T follicular helper cell (primary cell): ENCODE measurements at places on chromosomes 16 and 17.

GRCh38 chr17:34171245-34171818, 83.8 kb upstream of the CCL2 start:
- DNase-seq = peak; percentile 17

DNA sequence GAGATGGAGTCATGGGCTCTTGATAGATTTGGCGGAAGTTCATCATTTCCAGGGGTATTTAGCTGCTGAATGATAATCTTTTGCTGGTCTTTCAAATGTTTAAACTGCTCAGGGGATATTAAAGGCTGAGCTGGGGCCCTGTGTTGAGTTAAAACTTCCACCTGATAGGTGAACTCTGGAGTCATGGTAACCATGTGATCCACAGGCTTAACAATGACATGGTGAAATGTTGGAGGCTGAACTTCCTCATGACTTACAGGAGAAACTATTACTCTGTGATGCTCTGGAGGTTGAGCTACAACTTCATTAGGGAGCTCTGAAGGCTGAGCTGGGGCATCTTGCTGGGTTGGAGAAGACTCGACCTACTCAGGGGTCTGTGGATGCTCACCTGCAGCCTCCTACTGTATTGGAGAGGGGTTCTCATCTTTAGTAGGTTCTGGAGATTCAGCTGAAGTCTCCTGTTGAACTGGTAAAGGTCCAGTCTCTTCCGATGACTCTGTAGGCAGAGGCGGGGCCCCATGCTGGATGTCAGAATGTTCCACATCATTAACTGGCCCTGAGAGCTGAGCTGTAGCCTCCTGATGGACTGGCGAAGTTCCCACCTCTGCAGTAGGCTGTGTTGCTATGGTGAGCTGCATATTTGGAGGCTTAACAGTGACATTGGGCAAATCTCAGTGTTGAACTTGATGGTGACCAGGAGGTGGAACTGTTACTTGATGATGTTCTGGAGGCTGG, 24.2 kb downstream of the RDM1 start:
- no peak for DNase-seq

GRCh38 chr17:29190039-29190438, 9.8 kb upstream of the MYO18A start:
- no peak for DNase-seq

- no peak for DNase-seq
These were observed 21.3 kb downstream of the C16orf74 start for GRCh38 chr16:85729452-85730185.

DNA sequence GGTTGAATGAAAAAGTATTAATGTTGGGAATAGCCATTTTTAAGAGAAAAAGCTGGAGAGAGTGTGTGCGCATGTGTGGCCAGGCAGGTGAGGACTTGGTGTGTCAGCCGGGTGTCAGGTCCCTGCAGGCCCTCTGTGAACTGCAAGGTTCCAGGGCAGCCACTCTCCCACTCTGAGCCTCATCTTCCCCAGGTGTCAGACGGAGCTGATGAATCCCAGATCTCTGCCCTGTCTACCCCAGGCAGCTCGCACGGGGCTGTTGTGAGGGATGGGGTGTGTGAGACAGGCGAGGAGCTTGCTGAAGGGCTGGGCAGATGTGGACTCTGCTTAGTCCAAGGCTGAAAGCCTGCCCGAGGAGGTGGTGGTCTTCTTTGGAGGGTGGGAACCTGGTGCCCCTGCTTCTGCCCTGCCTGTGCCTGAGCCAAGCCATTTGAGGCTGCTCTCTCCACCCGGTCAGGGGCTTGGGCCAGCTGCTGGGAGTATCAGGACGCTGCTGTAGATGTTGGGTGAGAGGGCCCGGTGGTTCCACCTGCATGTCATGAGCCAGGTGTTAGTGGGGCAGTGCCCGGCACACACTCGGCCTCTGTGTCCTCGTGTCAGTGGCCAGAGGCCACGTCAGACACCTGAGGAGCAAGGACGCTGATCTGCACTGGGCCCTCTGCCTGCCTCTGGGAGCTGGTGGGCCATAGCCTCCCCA, 122.4 kb downstream of the RAB11FIP4 start:
- no peak for DNase-seq

GRCh38 chr17:67051155-67051538, 6.8 kb downstream of the CACNG1 start:
- DNase-seq = no peak

DNA sequence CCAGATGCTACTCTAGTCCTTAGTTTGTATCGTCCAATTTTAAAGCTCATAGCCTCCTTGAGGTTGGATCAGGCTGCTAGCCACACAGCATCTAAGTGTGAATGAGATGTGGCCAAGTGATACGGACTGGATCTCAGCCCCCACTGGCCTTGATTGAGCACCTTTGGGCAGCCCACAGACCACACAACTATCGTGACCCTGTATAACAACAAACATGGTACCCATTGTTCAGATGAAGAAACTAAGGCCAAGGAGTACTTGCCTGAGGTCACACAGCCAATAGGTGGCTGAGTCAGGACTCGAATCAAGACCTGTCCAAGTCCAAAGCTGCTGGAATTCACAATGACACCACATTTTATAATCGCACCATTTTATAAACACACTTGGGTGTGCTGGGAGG, 73.0 kb upstream of the IRX3 start:
- no peak for DNase-seq

GRCh38 chr16:23469814-23470213, 16.8 kb upstream of the COG7 start:
- no peak for DNase-seq

GRCh38 chr17:30550512-30551273, 73.5 kb downstream of the GOSR1 start:
- DNase-seq = no peak

- no peak for DNase-seq
These were observed 1276.1 kb upstream of the CDH8 start for GRCh38 chr16:63312346-63312745.

- no peak for DNase-seq
These were observed 38.7 kb downstream of the SALL1 start for GRCh38 chr16:51112323-51112722.

DNA sequence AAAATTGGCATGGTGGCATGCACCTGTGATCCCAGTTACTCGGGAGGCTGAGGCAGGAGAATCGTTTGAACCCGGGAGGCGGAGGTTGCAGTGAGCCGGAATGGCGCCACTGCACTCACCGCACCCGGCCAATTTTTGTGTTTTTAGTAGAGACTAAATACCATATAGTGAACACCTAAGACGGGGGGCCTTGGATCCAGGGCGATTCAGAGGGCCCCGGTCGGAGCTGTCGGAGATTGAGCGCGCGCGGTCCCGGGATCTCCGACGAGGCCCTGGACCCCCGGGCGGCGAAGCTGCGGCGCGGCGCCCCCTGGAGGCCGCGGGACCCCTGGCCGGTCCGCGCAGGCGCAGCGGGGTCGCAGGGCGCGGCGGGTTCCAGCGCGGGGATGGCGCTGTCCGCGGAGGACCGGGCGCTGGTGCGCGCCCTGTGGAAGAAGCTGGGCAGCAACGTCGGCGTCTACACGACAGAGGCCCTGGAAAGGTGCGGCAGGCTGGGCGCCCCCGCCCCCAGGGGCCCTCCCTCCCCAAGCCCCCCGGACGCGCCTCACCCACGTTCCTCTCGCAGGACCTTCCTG, at the start of gene HBQ1:
Gene HBQ1 (plus strand): TSS at position 359 of the 575 bp plus-strand sequence. CDS start 28 bp downstream, at position 387.
- DNase-seq = no peak

- no peak for DNase-seq
These were observed 363.4 kb downstream of the C16orf95 start for GRCh38 chr16:86953631-86954391.

DNA sequence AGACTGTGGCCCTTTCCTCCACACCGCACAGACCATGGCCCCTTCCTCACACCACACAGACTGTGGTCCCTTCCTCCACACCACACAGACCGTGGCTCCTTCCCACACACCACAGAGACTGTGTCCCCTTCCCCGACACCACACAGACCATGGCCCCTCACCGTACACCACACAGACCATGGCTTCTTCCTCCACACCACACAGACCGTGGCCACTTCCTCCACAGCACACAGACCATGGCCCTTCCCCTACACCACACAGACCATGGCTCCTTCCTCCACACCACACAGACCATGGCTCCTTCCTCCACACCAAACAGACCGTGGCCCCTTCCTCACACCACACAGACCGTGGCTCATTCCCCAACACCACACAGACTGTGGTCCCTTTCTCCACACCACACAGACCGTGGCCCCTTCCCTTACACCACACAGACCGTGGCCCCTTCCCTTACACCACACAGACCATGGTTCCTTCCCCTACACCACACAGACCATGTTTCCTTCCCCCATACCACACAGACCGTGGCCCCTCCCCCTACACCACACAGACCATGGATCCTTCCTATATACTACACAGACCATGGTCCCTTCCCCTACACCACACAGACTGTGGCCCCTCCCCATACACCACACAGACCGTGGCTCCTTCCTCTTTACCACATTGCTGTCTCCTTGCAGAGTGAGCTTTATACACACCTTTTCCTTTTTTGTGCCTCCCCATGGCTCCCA, 297.5 kb upstream of the FOXF1 start:
- DNase-seq = no peak

GRCh38 chr17:2433696-2434095, 32.8 kb upstream of the MNT start:
- no peak for DNase-seq

DNA sequence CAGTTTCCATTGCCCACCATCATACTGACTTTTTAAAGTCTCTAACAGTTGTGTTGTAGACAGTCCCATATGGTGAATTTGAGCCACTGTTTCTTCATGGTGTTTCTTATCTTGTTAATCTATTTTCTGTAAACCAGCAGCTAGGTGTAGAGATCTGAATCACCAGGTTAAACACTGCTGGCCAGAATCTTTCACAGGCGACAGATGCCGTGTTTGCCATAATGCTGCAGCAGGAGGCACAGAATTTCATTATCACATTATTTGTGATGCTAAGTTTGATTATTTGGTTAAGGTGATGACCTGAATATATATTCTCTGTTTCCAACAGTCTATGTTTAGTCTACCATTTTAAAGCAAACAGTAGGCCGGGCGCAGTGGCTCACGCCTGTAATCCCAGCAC, 11.5 kb upstream of the CNGB1 start:
- DNase-seq = no peak

DNA sequence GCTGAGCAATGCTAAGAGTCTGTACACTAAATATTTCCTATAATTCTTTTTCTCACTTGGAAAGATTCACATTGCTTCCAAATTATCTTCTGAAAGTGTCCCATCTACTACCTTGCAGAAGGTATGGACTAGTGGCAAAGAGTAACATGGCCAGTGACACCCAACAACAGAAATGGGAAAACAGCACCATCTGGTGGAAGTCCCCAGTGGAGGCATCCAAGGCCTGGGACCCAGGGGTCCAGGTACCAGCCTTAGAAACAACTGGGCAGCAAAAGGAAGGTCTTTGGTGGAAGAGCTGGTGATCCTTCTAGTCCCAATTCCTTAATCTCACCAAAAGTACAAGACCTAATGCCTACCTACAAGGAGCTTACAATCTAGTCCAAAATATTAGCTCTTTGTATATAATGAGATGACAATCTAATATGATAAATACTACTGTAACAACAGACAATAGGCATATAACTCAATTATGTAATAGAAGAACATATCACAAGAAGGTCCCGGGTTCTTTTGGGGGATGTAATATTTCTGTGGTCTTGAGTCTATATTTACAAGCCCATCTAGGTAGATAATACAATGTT, 55.3 kb downstream of the SKAP1 start:
- DNase-seq = no peak

DNA sequence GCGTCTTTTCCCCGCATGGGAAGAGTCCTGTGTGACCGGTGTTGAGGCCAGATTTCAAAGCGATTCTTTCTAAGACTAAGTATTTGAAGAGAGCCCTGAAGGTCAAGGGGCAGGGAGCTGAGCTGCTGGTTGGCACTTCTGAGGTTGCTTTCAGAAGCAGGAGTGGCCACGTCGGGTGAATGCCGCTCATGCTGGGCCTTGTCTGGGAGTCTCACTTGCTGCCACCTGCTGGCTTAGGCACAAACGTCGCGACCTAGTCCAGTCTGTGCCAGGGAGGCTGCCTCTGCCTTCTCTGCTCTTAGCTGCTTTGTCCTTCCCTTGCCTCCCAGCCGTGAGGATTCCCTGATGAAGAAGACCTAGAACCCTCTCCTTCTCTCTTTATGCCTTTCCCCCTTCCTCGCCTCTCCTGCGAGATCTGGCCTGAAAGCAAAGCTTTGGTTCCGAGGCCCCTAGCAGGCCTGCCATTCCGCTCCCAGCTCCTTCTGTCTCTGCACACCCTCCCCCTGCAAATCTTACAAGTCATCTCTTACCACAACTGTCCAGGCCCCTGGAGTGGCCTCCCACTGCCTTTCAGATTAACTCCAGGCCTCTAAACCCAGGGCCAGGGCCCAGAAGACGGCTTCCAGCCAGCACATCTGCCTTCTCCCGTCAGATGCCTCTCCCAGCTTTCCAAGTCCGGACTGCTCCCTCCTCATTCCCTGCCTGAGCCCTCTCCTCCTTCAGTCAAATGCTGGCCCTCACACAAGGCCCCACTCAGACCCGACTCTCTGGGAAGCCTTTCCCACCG, 11.4 kb downstream of the CTNS start:
- DNase-seq = no peak

DNA sequence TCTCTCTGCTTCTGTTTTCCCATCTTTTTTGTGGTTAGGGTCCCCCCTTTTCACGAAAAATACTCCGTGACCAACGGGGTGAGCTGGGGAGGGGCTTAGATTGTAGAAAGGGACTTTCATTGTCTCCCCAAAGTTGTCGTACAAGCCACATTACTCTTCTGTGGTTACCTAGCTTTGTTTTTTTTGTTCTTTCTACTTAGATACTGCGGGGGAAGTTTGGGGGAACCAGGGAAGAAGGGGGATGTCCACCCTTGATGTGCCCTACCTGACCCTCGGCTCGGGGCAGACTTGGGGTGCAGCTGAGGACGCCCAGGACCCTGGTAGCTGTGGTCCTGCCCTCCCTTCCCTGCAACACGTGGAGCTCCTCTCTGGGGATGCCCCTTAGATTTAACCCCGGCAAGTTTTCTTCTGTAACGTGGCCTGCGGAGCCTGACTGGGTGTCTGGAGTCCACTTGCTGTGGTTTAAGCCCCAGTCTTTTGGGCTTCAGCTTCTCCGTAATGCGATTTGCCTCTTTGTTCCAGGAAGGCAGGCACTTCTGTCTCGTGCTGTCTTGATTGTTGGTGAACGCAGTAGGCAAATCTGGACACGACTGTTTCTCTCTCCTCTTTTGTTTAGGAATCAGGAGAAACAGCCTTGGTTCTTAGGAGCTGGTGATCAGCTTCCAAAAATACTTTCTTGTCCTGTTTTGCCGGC, 892 bp downstream of the ABCC1 start:
- peak; percentile 9 for DNase-seq

GRCh38 chr16:26569793-26570192, 496.9 kb upstream of the C16orf82 start:
- no peak for DNase-seq
